CD4-positive, alpha-beta T cell treated with Interleukin-6 at 100 ng/mL for 8 hours (primary cell): ENCODE measurements at places on chromosomes 7 and 10.

DNA sequence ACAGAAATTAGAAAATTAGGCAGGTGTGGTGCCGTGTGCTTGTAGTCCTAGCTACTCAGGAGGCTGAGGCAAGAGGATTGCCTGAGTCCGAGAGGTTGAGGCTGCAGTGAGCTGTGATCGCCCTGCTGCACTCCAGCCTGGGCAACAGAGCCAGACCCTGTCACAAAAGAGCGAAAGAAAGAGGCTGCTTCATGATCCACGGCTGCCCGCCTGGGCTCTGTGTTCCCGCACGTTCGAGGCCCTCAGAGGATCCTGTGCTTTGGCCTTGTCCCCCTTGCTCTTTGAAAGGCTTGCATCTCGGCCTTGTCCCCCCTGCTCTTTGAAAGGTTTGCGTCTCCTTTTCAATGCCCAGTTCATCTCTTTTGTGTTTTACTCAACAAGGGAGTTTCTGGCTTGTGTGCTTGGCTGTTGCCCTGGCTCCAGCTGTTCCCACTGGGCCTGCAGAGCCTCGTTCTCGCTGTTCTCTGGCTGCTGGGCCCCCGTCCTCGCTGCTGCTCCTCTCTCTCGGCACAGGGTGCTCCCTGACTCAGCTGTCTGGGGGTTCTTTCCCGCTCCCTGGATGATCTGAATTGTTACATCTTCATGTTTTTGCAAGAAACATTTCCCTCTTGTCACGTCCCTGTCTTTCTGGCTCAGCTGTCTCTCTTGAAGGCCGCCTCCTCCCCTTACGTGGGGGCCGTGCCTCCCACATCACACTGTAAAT is 45.1 kb upstream of the INPP5A start:
- DNase-seq = no peak

DNA sequence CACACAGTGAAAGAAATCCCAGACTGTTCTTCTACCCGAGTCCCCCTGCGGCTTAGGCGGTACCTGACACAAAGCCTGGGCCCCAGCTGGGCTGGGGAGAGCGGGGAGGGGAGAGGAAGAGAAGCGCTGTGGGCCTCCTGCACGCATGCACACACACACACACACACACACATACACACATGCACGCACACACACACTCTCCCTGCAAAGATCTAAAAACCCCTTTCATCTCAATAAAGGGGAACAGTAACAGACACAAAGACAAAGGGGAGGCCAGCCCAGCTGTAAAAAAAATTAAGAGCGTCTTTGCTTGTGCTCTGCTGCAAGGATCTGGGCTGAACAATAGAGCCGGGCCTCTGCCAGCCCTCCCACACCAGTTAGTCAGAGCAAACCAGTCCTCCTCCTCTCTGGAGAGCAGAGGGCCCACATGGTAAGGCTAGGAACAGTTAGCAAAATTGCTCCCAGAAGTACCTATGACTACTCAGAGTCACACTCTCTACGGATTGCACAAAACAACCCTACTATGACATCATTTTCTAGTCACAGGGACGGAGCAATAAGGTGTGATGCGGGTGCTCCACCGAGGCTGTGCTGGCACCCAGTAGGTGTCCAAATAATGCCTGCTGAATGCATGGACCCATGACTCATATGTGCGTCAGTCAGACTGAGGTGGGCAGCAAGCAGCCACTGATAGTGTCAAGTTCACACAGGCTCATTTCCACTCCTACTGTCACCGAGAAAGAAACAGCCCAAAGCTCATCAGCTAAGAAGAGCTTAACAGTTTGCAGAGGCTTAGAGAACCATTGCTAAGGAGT is 9.2 kb downstream of the ITPRIP start:
- DNase-seq = peak; percentile 82

- no peak for DNase-seq
These were observed 238.5 kb downstream of the ZMYND11 start for GRCh38 chr10:373526-374309.

GRCh38 chr10:130744631-130745030 is 566.9 kb downstream of the TCERG1L start:
- no peak for DNase-seq

DNA sequence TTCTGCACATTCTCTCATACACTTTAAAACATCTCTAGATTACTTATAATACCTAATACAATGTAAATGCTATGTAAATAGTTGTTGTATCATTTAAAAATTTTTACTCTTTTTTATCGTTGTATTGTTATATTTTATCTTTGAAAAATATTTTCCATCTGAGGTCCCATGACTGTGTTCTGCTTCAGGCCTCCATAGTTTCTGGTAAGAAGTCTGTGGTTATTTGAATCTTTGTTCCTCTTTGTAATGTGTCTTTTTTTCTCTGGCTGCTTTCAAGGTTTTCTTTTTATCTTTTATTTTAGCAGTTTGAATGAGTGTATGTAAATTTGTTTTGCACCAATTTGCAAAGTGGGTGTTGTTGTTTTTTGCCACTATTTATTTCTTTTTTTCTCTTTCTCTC is 263.1 kb downstream of the RPS24 start:
- no peak for DNase-seq

GRCh38 chr7:103466814-103467213 is 20.8 kb upstream of the SLC26A5 start:
- no peak for DNase-seq

GRCh38 chr7:98315318-98315993 is 34.0 kb downstream of the BRI3 start:
- no peak for DNase-seq

DNA sequence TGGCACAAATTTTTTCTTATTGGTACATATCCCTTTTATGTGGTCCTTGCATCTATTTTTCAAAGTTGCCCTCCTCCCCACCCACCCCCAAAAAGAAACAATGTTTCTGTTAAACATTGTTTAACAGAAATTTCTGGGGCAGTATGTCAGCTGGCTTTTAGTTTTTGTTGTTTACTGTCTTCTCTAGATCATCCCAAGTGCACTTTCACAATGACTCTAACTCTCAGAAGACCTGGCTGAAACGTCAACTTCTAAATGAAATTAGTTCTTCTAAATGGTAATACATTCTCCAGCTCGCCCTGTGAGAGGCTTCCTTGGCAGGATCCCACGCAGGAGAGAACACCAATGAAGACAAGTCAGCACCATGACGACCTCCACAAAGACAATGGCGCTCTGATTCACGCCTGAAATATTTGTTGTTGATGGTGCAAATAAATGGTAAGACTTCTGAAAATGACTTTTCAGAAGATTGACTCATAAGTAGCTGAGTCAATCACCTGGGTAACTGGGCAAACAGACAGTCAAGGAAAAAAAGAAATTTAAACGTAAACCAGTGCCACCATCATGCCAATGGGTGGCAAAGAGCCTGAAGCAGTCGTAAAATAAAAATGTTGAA is 293.7 kb downstream of the FZD1 start:
- DNase-seq = no peak

GRCh38 chr7:33790746-33791145 is 114.6 kb upstream of the BMPER start:
- no peak for DNase-seq

GRCh38 chr7:130142654-130143333 is 62.4 kb downstream of the TMEM209 start:
- DNase-seq = no peak

- DNase-seq = no peak
These were observed 2.0 kb upstream of the OPALIN start for GRCh38 chr10:96360766-96361165.

- no peak for DNase-seq
These were observed 141.1 kb downstream of the MAPK8 start for GRCh38 chr10:48447356-48448215.

GRCh38 chr7:152986376-152986775 is 226.8 kb downstream of the ACTR3B start:
- DNase-seq = no peak

DNA sequence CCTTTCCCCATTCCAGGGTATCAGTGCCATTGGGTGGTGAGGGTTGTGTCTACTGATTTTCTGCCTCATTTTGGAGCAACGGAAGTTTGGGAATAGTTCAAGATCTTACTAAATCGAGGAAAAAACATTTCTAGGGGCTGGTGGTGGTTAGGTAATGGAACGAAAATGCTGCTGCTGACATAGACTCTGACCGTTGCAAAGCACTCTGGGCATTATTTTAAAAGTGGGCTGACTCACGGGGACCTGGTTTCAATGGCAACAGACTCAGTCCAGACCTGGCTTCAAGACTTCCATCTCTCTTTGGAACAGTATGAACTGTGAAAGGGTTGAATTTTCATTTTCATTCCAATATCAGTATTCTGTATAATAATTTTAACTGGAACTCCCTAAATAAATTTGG is 284.0 kb downstream of the PHTF2 start:
- DNase-seq = no peak

DNA sequence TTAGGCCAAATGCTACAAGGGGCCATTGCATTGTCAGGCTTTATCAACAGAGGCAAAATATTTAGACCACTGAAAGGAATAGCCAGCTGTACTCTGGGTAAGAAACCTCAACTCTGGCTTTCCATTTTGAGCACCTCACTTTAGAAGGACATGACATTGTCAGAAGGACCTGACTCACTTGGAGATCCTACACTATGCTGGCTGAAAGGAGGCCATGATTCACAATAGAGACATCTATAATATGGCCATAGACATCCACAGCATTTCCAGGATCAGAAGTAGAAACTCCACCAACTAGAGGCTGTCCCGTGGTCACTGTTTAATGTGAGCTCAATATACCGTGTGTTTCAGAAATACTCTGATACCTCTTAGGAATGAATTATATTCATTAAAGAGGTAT is 140.9 kb downstream of the BTAF1 start:
- DNase-seq = no peak

- no peak for DNase-seq
These were observed 1.3 kb downstream of the PGAM2 start for GRCh38 chr7:44063894-44064651.

DNA sequence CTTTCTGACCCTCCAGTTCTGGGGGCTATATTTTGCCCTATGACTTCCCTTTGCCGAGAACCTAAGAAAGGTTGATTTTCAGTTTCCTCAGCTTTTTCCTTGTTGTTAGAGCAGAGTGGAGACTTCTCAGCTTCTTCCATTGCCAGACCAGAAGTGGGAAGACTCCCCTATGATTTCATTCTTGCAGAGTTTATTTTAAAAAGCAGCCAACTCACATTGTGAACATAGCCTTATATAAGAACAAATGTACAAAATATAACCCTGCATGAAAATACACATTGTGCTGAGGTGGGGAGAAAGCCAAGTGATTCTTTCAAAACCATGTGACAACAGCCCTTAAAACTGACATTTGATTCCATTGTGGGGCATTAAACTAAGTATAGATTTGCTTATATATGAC is 33.8 kb upstream of the FZD8 start:
- DNase-seq = no peak

DNA sequence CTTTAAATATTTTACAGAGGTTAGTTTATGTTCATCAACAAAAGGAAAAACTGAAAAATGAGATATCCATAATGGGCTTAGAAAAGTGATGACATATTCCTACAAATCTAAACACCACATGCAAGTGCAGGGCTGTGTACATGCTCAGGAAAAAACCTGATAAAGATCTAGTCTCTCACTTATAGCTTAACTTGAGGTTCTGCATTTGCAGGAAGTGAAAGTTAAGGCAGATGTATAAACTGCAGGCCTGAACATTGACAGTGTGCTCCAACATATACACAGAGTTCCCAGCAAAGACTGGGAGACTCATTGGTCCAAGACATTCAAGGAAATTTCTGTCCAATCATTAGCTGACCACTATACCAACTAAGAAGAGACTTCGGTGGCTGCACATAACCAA is 63.8 kb upstream of the RET start:
- no peak for DNase-seq

DNA sequence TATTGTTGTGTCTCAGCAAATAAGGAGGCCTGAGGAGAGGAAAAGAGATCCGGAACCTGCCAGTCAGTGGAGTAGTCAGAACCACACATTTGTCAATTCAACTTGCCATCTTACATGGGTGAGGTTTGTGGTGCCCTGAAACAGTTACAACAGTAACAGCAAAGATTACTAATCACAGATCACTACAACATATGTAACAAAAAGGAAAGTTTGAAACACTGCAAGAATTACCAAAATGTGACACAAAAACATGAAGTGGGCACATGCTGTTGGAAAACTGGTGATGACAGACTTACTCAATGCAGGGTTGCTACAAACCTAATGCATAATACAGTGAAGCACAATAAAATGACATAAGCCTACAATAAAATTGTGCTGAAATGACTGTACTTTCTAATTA is 89.4 kb downstream of the LRRN3 start:
- no peak for DNase-seq

GRCh38 chr7:73769481-73770001 is 529 bp downstream of the CLDN3 start:
- DNase-seq = no peak

- DNase-seq = no peak
These were observed 3.1 kb downstream of the FLNC start for GRCh38 chr7:128833148-128833945.

GRCh38 chr7:104584620-104585019 is 256.2 kb downstream of the LHFPL3 start:
- no peak for DNase-seq

GRCh38 chr7:33457039-33457438 is 327.7 kb downstream of the BBS9 start:
- DNase-seq = no peak

GRCh38 chr7:94298943-94299342 is 95.8 kb upstream of the COL1A2 start:
- DNase-seq = no peak

- no peak for DNase-seq
These were observed 310.9 kb downstream of the CCDC3 start for GRCh38 chr10:12690525-12691126.

DNA sequence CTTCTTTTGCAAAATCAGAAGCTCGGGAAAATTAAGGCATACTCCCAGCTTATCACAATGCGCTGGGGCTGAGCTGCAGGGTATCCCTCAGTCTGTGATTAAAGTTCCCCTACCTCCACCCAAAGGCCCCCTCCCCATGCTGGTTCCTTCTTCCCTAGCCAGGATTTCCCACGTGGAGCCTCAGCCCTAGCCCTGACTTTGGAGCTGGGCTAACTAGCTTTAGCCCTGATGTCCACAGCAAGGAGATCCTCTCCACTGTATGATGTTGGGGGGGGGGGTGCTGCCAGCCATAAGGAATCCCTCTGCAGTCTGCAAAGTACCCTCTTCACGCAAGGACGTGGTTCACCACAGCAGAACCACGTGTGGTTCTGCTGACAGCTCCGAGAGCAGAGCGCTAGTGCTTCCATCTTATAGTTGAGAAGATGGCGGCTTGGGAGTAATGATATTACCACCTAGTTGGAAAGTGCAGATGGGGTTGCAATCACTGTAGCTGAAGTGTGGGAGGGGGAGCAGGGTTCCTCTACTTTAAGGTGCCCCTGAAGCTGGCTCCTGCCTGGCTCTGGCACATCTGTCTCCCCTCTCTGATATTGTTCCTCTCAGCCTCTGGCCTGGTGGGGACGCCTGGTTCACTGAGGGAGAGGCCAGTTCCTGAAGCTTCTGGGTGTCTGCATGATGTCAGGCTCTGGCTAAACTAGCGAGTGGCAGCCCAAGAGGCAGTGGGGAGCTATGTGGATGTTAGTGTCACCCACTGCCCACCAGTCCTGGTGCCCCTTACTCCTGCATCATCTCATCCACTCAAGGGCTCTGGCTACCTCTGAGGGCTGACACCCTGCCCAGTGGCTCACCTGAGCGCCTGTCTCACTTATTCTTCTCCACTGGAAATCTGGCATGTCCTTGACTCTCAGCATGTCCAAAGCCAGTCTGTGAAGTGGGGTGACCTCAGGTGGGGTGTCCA is 270.7 kb downstream of the RPS24 start:
- no peak for DNase-seq

- no peak for DNase-seq
These were observed 22.7 kb downstream of the KIAA1549 start for GRCh38 chr7:138958391-138958956.
